ENCODE measurements at places on chromosomes 6 and 20.

DNA sequence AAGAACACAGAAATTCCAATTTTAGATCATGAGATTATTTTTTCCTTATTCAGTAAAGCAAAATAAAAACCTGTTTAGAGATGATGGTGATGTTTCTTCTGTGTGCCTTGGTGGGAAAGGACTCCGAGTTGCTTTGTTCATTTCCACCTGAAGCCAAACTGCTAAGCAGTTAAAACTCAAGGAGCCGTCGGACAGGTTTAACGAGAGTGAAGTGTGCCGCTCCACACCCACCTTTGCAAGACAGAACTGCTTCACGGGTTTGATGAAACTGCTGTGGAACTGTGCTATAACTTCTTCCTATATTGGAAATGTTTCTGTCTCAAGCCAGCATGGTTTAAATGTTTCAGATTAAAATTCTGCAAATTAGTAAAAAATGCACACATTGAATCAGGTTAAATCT, 9.2 kb upstream of the DSP start:
- no peak for DNase-seq

GRCh38 chr6:72035486-72035885, 149.1 kb downstream of the RIMS1 start:
- DNase-seq, result no peak

- DNase-seq, result no peak
Measured at GRCh38 chr6:165245701-165246100, 63.7 kb downstream of the C6orf118 start.

GRCh38 chr6:5175635-5176034, 85.1 kb downstream of the LYRM4 start:
- DNase-seq, result no peak

- no peak for DNase-seq
Measured at GRCh38 chr6:124203101-124203811, 399.6 kb downstream of the NKAIN2 start.

GRCh38 chr20:4781211-4781610, 59.5 kb downstream of the PRND start:
- no peak for DNase-seq

- DNase-seq, result no peak
Measured at GRCh38 chr6:68196645-68197044, 438.4 kb upstream of the ADGRB3 start.

DNA sequence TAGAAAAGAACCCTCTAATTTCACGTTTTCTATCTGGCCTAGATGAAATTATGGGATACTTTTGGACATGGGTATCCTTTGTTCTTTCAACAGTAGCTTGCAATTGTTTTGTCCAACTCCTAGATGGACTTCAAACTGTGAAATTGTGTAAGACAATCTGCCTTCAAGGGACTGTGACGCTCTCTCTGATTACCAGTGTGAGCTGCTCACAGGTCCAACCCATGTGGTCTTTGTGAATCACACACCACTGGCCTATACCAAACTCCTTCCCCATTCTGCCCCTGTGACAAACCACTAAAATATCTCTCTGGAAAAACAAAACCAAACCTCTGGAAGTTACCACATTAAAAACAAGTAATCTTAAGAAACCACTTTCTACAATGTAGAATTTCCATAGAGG, 59.5 kb downstream of the NINL start:
- no peak for DNase-seq

DNA sequence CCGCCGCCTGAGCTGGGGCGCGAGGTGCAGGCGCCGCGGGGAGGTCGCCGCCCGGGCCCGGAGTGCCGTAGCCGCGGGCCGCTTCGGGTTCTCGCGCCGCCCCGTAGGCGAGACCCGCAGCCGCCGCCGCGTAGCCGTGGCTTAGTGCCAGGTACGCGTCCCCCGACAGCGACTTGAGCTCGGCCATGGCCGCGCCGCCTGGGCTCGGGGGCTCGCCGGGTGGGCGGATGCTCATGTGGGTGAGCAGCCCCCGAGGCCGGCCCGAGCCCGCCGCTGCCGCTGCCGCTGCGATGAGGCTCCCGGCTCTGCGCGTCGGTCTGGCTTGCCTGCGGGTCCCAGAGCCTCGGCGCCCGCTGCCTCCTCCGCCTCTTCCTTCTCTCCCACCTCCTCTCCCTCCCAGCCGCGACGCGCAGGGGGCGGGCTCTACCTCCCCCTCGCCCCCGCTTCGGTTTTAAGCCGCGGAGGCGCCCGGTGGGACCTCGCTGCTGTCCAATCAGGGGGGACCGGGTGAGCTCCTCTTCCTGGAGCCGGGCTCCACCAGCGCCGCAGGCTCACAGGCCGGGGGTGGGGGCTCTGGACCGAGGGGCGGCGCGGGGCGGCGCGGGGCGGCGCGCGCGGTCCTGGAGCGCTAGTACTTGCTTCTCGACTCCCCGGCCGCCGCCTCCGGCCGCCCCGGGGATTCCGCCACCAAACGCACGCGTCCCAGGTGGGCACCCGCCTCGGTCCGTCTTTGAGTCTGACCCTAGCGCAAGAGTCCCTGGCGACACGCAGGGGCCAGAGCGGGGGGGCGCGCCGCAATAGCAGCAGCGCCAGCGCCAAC, at the start of gene BHLHE23:
Gene BHLHE23 (minus strand): TSS at position 425 of the 820 bp plus-strand sequence. CDS start 190 bp downstream, at position 235.
- DNase-seq, result peak; percentile 34

GRCh38 chr6:56235245-56235644, 12.1 kb downstream of the COL21A1 start:
- DNase-seq, result no peak

GRCh38 chr20:25389858-25390537, 637 bp downstream of the ABHD12 start:
- peak; percentile 50 for DNase-seq

GRCh38 chr6:41428996-41429421, 93.6 kb downstream of the NCR2 start:
- DNase-seq, result peak; percentile 68

GRCh38 chr6:43103253-43103876, 27.3 kb downstream of the PTK7 start:
- DNase-seq, result no peak

DNA sequence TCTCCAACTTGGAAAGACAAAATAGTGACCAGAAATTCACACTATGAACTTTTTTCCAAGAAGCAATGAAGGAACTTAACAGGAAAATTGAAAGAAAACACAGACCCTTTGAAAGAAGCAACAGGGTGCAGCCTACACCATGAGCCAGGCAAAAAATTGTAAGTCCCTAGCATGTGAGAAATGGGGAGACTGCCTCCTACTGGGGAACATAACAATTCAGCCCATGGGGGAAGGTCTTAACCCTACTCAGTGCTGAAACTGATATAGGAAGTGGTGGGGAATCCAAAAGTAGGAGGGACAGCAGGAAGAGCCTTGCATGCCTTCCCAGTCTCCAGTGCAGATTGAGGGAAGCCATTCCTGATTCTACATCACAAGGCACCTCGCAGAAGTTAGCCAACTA, 235.1 kb upstream of the UFL1 start:
- no peak for DNase-seq

GRCh38 chr6:14927398-14927797, 318.5 kb upstream of the JARID2 start:
- no peak for DNase-seq

DNA sequence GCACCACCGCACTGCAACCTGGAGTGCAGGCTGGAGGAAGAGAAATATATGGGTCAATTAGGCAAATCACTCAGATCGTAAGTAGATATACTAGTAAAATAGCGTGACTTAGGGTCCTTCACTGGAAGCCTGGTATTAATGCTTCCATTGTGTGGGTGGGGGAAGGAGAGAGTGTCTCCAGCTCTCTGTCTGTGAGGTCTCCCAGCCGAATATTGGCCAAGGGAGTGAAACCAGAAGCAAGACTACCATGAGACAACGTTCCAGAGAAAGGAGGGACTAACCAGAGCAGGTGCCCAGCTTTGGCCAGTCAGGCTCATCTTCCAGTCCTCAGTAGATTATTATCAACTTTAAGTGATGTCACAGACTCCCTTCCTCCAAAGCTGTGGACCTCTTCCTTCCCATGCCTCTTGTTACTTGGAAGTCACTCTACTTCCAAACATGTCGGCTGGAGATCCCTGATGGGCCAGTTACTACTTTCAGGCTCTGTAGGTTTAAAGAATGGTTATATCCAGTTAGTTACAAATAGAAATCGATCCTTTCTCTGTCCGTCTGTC, 28.8 kb downstream of the MTHFD1L start:
- DNase-seq, result no peak

DNA sequence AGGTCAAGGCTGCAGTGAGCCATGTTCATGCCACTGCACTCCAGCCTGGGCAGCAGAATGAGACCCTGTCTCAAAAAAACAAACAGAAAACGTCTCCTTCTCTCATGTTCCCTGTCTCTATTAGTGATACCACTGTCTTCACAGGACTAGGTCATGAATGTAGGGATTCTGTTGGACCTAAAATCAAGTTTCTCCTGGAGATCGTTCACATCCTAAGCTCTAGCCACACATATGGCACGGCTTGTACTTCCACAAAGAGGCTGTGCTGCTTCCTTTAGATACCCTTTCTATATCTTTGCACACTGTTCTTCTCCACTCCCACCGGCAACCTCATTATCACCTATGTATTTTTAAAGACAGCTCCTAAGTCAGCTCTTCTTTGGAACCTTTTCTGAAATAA, 96.5 kb downstream of the ADGRG6 start:
- no peak for DNase-seq

- no peak for DNase-seq
Measured at GRCh38 chr6:35674594-35674993, 14.1 kb downstream of the FKBP5 start.

DNA sequence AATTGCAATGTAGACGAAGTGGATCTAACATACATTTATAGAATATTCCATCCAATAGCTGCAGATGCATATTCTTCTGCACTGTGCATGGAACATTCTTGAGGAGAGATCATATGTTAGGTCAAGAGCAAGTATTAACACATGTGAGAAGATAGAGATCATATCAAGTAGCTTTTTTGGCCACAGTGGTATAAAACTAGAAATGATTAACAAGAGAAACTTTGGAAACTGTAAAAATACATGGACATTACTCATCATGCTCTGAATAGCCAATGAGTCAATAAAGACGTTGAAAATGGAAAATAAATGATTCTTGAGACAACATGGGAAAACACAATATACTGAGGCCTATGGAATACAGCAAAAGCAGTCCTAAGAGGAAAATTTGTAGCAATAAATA, 94.2 kb downstream of the STXBP5 start:
- no peak for DNase-seq

DNA sequence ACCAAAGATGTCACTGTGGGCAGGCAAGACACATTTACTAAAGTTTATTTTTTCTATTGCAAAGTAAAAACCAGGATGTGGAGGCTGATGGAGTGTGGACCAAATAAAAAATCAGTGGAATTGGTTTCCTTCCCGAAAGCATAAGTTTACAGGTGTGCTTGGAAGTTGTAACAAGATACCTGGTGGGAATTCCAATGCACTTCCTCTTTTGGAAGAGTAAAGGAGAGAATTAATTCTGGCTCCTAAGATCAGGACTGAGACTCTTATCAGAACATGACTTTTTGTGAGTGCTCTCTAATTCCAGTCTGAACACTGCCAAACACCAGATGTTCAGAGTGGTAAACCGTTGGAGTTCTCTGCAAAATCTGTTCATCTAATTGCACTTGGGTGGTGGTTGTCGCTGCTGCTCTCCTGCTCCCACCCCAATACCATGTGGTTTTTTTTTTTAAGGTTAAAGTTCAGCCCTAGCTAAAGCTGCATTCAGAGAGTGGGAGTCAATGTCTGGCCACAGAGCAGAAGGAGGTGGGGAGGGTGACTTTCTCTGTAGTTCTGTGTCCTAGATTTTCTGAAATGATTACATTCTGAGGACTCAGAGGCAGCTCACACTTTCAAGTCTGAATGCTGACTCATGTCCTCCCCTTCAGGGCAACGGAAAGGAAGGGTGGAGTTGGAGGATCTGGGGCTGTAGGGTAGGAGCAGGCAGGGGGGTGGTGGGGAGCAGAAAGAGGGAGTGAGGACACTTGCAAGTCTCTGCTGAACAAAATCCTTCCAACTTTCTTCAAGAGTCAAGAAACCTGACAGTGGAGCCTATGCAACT, 275.8 kb upstream of the PRDM1 start:
- peak; percentile 65 for DNase-seq

- no peak for DNase-seq
Measured at GRCh38 chr6:30167101-30167500, 3.8 kb downstream of the TRIM15 start.

DNA sequence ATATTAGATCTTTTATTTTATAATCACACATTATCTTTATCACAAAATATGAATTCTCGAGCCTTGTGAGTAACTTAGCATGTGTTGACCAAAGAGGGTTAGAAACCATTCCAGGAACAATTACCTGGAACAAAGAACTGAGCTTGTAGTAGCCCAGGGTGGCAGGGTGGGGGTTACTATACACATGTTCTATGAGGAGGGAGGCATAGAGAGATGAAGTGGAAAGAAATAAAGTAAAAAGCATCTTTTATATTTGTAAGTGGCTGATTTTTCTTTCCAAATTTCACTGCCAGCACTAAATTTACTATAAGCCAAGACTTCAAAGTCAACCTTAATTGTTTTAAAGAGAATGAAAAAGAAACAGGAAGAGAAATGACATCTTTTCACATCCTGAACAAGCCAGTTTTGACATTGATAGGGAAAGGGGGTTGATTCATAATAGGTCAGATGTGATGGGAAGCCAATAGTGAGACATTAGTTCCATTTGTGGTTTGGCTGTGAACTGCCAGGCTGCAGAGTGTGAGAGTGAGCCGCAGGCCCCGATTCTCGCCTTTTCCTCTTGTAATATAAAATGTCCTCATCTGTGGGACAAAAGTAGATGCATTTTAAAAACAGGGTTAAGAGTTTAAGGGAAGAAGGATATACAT, 52.7 kb upstream of the MYB start:
- peak; percentile 58 for DNase-seq

GRCh38 chr20:61627791-61628415, 375.8 kb downstream of the CDH4 start:
- DNase-seq, result no peak

DNA sequence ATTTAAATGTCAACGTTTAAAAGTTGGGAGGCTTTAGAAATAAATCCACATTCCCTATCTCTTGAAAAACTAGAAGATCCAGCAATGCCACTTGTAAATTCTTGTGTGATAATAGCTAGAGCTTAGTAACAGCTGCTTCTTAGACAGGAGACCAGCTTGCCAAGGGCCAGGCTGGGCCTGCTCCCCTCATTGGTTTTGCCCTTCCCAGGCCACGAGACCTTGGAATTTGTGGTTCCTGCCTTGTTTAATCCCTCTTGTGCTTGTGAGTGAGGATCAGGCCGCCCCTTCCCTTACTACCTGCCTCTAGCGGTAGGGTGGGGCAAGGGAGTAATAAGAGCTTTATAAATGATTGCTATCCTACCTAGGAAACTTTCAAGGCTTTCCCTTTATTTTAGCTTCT, 363.5 kb downstream of the SYNE1 start:
- DNase-seq, result no peak

DNA sequence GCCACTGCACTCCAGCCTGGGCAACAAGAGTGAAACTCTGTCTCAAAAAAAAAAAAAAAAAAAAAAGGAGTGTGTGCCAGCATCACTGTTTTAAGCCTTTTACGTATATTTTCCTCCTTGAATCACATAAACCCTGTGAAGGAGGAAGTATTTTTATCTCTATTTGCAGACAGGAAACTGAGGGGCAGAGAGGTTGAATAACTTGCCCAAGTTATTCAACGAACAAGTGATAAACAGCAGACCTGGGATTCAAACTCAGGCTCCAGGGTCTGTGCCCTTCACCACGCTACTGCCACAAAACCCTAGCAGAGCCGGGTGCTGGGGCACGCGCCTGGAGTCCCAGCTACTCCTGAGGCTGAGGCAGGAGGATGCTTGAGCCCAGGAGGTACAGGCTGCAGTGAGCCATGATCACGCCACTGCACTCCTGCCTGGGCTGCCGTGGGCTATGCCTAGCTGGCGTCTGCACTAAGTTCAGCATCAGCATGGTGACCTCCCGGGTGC, 9.4 kb upstream of the AVP start:
- DNase-seq, result peak; percentile 46

Data from activated T-cell treated with anti-CD3 and anti-CD28 coated beads, Interleukin-2, amount 50 U/mL, for 48 hours (primary cell).